Kidney (tissue), 22 donors: ENCODE measurements at places on chromosomes 1 and 21.
A peak's percentile ranks its signal among the peaks of the same experiment; 100 is the strongest.

DNA sequence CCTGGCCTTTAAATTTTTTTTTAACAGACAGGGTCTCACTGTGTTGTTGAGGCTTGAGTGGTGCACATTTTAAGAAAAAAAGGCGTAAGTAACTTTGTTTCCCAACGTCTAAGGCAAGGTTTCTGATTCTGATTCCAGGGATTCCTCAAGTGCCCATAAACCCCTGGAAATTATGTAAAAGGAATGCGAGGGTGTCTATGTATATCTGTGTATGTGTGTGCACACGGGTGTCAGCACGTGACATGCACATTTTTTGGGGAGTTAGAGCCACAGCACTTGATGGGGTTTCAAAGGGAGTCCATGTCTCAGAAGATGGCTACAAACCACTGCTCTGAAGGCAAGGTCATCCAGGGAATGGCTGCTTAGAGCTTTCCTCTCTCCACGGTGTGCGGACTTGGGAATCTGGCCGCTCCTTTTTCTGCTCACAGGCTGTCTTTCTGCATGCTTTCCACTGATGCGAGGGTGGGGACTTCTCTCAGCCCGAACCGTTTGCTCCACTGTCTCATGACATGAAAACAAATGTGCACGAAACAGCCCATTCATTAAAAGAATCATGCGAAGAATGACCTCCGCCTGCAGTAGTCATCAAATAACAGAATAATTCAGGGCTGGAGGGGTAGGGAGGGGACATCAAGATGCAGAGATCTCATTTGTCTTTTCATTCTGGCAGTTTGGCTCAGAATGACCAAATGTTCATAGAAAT is 18.7 kb upstream of the RERE start:
- H3K4me3 ChIP-seq: no peak overlapping the region
- no peaks in the 10 kb centered on the region for H3K27me3 ChIP-seq
- no peaks in the 10 kb centered on the region for H3K4me1 ChIP-seq
- DNase-seq: peak; percentile 57
- no peaks in the 10 kb centered on the region for H3K36me3 ChIP-seq
- H3K27ac ChIP-seq: no peak overlapping the region

- no peaks in the 10 kb centered on the region for H3K27me3 ChIP-seq
- no peak overlapping the region for H3K4me3 ChIP-seq
- no peak for DNase-seq
- no peak overlapping the region for H3K27ac ChIP-seq
- H3K4me1 ChIP-seq: peaks cover 2% of the 10 kb centered on the region
These were observed 6.9 kb upstream of the TMEM81 start for GRCh38 chr1:205091043-205091740.

GRCh38 chr1:216457356-216457755 is 34.1 kb upstream of the USH2A start:
- H3K4me1 ChIP-seq: no peaks in the 10 kb centered on the region
- H3K36me3 ChIP-seq: no peaks in the 10 kb centered on the region
- peak; percentile 42 for DNase-seq

DNA sequence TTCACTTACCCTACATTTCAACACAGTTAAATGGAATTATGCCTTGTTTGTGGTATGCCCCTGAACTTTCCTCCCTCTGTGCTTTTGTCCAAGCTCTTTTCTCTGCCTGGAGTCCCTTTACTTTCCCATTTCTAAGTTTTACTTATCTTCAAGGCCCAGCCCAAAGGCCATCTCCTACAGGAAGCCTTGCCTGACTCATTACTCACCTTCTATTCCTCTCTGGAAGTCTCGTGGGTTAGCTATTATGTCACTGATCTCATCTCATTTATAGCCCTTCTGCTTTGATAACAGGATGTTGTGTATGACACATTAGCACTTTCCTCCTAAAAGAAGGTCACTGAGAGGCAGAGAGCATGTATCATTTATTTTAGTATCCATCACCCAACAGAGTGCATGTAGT is 78.8 kb upstream of the CD1D start:
- peak; percentile 30 for DNase-seq
- H3K4me3 ChIP-seq: no peak overlapping the region
- no peaks in the 10 kb centered on the region for H3K36me3 ChIP-seq
- no peaks in the 10 kb centered on the region for H3K27me3 ChIP-seq

- no peaks in the 10 kb centered on the region for H3K27me3 ChIP-seq
- H3K27ac ChIP-seq: no peak overlapping the region
- no peak overlapping the region for H3K4me3 ChIP-seq
- H3K36me3 ChIP-seq: no peaks in the 10 kb centered on the region
- no peak for DNase-seq
These were observed 84.3 kb downstream of the CAPZB start for GRCh38 chr1:19400875-19401534.

- no peak overlapping the region for H3K4me3 ChIP-seq
- no peak for DNase-seq
- no peak overlapping the region for H3K27ac ChIP-seq
- H3K27me3 ChIP-seq: no peaks in the 10 kb centered on the region
- H3K36me3 ChIP-seq: no peaks in the 10 kb centered on the region
These were observed 11.0 kb upstream of the NID1 start for GRCh38 chr1:236075848-236076247.

DNA sequence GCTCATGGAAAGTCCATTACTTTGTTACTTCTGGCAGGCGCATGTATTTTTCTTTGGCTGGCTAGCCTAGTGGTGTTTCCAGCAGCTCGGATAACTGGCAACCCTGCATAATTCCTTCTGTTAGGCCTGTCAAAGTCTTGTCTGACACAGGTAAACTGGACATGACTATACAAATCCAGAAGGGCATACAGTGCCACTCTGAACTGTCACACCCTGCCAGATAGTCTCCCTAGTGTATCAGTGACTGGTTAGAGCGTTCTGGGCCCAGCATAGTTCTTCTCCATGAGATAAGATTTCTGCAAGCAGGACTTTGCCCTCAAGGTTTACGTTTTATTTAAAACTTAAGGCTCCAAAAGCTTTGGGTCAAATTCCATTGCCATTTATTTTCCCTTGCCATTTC is 177.7 kb upstream of the GORAB start:
- no peak overlapping the region for H3K27ac ChIP-seq
- no peak for DNase-seq

- no peak for DNase-seq
- H3K36me3 ChIP-seq: no peaks in the 10 kb centered on the region
- H3K27ac ChIP-seq: no peak overlapping the region
- no peaks in the 10 kb centered on the region for H3K4me1 ChIP-seq
- no peaks in the 10 kb centered on the region for H3K27me3 ChIP-seq
These were observed 360.5 kb downstream of the HLX start for GRCh38 chr1:221239792-221240191.

DNA sequence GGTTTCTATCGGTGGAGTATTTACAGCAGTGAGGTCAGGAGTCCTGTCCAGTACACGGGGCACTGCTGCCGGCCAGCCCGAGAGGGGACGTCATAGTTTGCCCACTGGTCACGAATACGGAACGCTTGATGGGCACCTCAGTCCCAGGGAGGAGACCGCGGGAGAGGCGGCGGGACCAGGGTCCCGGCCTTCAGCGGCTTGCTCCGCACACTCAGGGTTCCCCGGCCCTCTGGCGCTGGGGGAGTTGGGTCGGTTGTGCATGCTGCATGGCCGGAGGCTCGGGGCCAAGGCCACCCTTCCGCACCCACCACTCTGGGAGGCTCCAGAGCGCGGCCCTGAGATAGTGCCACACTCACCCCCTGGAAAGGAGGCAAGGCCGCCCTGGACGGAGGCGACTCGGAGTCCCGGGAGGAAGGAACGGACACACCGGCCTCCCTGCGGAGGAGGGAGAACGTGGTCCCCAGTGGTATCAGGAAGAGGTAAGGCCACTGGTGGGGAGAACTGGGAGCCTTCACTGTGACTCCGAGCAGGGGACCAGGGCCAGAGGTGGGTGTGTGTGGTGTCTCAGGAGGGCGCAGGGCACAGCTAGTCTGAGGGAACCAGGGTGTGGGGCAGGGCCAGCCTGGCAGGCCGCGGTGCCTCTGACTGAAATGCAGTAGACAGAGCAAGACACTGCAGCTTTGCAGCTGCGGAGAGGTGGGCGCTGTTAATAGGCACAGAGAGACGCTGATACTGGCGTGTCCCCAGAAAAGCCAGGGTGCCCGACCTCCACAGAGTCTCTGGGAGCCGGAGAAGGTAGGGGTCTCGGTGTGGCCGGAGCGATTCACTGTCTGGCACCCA is 28.6 kb upstream of the PRSS38 start:
- no peak overlapping the region for H3K27ac ChIP-seq
- peak; percentile 78 for DNase-seq
- no peaks in the 10 kb centered on the region for H3K27me3 ChIP-seq
- peaks cover 11% of the 10 kb centered on the region for H3K4me1 ChIP-seq
- H3K4me3 ChIP-seq: peak overlapping the region; percentile 73

- H3K4me3 ChIP-seq: no peak overlapping the region
- no peaks in the 10 kb centered on the region for H3K27me3 ChIP-seq
- H3K36me3 ChIP-seq: no peaks in the 10 kb centered on the region
- H3K4me1 ChIP-seq: peaks cover 14% of the 10 kb centered on the region
- no peak overlapping the region for H3K27ac ChIP-seq
- DNase-seq: no peak
These were observed 53.8 kb downstream of the PRDM2 start for GRCh38 chr1:13753636-13754402.

DNA sequence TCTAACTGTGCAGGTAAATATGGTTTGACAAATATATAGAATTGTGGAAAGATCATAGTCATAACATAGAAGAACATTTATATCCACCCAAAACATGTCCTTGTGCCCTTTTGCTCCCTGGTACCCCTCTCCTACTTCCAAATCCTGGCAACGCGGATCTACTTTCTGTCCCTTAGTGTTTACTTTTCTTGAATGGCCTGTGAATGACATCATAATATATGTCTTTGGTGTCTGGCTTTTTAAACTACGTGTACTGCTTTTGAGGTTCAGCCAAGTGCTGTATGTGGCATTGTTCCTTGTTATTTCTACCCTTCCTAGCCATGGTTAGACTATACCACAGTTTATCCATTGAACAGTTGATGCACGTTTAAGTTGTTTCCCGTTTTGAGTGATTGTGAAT is 155.6 kb downstream of the SDCCAG8 start:
- no peak for DNase-seq
- H3K36me3 ChIP-seq: peaks cover 7% of the 10 kb centered on the region
- H3K4me1 ChIP-seq: no peaks in the 10 kb centered on the region
- no peaks in the 10 kb centered on the region for H3K27me3 ChIP-seq
- H3K4me3 ChIP-seq: no peak overlapping the region
- no peak overlapping the region for H3K27ac ChIP-seq

- H3K4me1 ChIP-seq: no peaks in the 10 kb centered on the region
- no peak overlapping the region for H3K4me3 ChIP-seq
- H3K27me3 ChIP-seq: no peaks in the 10 kb centered on the region
- no peaks in the 10 kb centered on the region for H3K36me3 ChIP-seq
These were observed 111.1 kb downstream of the CASZ1 start for GRCh38 chr1:10685196-10685807.

- H3K36me3 ChIP-seq: no peaks in the 10 kb centered on the region
- no peak overlapping the region for H3K4me3 ChIP-seq
- no peak for DNase-seq
- H3K27ac ChIP-seq: no peak overlapping the region
- no peaks in the 10 kb centered on the region for H3K27me3 ChIP-seq
These were observed 36.2 kb upstream of the LYST start for GRCh38 chr1:235902677-235903542.

GRCh38 chr1:89955311-89956205 is 39.4 kb upstream of the ZNF326 start:
- H3K36me3 ChIP-seq: no peaks in the 10 kb centered on the region
- no peaks in the 10 kb centered on the region for H3K27me3 ChIP-seq
- H3K4me3 ChIP-seq: no peak overlapping the region
- H3K4me1 ChIP-seq: no peaks in the 10 kb centered on the region

DNA sequence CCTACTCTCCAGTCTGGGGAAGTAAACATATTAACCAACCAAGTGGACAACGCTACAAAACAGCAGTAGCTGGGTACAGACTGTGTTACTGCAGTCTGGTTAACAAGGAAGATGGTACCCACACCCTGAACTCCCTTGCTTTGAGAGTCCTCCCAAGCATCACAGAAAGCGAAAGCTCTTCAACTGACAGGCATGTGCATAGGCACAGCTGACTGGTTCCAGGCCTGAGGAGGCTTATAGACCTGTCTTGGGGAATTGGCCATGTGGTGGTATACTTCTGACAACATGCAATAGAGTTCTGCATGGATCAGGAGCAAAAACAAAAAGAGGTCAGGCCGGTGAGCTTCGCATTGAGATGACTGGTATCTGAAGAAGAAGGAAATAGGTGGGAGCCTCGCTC is 17.4 kb downstream of the LMX1A start:
- no peak for DNase-seq
- no peak overlapping the region for H3K4me3 ChIP-seq
- no peaks in the 10 kb centered on the region for H3K4me1 ChIP-seq
- H3K36me3 ChIP-seq: no peaks in the 10 kb centered on the region

- H3K36me3 ChIP-seq: no peaks in the 10 kb centered on the region
- DNase-seq: peak; percentile 76
- H3K27me3 ChIP-seq: peaks cover 2% of the 10 kb centered on the region
- no peak overlapping the region for H3K27ac ChIP-seq
These were observed 38.3 kb downstream of the LRRN2 start for GRCh38 chr1:204647114-204647804.

DNA sequence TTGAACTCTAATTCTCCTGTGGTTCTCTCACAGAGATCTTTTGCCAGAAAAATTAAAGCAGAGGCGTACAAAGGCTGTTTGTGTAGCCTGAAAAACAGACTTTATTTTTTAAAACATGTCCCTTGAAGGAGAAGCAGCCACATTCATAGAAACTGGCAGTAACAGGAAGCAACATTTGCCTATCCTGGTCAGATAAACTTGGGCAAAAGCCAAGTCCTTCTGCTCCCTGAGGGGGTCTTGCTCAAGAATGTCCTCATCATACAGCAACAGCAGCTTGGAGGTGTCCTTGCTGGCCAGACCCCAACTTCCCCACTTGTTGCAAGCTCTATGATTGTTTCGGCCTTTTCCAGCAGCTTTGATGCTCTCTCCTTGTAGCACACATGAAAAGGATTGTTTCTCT is 36.3 kb downstream of the MSTO1 start:
- DNase-seq: no peak
- no peak overlapping the region for H3K27ac ChIP-seq
- no peaks in the 10 kb centered on the region for H3K36me3 ChIP-seq
- no peaks in the 10 kb centered on the region for H3K27me3 ChIP-seq

- no peaks in the 10 kb centered on the region for H3K27me3 ChIP-seq
- no peak overlapping the region for H3K27ac ChIP-seq
- H3K4me3 ChIP-seq: no peak overlapping the region
- H3K36me3 ChIP-seq: no peaks in the 10 kb centered on the region
- no peak for DNase-seq
These were observed 457.4 kb downstream of the SETD4 start for GRCh38 chr21:35602811-35603362.

GRCh38 chr1:37741662-37742061 is 23.3 kb downstream of the EPHA10 start:
- H3K36me3 ChIP-seq: no peaks in the 10 kb centered on the region
- H3K4me1 ChIP-seq: no peaks in the 10 kb centered on the region
- DNase-seq: no peak
- no peaks in the 10 kb centered on the region for H3K27me3 ChIP-seq
